D721Med (cell line): ENCODE measurements at places on chromosomes 11 and 22.

- no peak for DNase-seq
These were observed 22.1 kb upstream of the IGLL5 start for GRCh38 chr22:22865311-22866072.

- no peak for DNase-seq
These were observed 1.7 kb upstream of the LARGE2 start for GRCh38 chr11:45920531-45921477.

DNA sequence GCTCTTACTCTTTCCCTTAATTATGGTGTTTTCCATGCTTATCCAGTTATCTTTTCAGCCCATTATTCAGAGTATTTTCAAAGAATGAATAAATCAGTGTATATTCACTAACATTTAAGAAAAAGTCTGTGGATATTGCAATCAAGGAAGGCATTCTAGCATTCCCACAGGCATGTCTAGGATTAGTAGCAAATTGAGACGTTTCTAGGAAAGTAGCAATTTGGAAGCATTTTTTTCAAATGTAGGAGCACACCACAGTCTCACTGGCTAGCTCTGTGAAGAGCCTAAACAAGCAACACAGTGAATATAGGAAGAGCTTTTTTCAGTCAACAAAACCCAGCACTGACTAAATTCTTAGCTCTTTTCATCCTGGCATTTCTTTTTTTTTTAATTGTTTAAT is 65.4 kb downstream of the CCDC34 start:
- no peak for DNase-seq

- no peak for DNase-seq
These were observed 421.6 kb downstream of the METTL15 start for GRCh38 chr11:28529540-28530410.

- no peak for DNase-seq
These were observed 67.8 kb upstream of the CSNK2A3 start for GRCh38 chr11:11420899-11421285.

GRCh38 chr22:31102441-31103081 is 4.8 kb downstream of the SELENOM start:
- no peak for DNase-seq

DNA sequence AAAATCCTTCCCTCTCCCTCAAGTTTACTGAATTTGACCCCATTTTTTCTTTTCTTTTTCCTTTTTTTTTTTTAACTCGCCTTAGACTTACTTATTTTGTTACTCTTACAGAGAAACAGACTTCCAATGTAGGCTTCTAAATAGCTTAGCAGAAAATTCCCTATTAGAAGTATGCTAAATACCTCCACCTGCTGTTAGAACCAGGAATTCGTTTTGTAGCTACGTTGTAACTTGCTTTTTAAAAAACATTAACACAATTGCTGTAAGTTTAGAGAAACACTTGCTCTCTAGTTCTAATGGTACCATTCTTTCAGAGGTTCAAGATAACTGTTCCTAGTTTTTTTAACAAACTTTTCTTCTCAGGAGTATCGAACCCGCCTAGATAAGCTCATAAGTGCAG is 324.2 kb downstream of the DCDC1 start:
- no peak for DNase-seq

DNA sequence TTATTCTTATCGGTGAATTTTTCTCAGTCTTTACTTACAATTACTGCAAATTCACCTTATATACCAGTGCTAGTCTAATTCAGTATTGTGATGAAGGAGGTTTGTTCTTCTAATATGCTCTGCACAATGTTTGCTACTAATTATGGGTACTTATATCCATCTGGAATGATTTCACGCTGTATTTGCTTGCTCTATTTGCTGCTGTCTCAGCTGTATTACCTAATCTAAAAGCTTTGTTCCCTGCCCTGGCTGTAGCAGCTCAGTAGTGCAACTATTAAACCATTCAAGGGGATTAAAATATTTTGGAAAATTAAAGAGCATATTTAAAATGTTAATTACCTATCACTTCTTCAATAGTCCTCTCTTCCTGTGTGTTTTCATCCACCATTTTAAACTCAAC is 375.3 kb downstream of the LUZP2 start:
- no peak for DNase-seq

GRCh38 chr11:118660681-118661424 is 18.6 kb downstream of the TREH start:
- DNase-seq: no peak

GRCh38 chr22:31680861-31681341 is 18.9 kb upstream of the PISD start:
- no peak for DNase-seq

- DNase-seq: no peak
These were observed 971.8 kb upstream of the TENM4 start for GRCh38 chr11:80412604-80413003.

DNA sequence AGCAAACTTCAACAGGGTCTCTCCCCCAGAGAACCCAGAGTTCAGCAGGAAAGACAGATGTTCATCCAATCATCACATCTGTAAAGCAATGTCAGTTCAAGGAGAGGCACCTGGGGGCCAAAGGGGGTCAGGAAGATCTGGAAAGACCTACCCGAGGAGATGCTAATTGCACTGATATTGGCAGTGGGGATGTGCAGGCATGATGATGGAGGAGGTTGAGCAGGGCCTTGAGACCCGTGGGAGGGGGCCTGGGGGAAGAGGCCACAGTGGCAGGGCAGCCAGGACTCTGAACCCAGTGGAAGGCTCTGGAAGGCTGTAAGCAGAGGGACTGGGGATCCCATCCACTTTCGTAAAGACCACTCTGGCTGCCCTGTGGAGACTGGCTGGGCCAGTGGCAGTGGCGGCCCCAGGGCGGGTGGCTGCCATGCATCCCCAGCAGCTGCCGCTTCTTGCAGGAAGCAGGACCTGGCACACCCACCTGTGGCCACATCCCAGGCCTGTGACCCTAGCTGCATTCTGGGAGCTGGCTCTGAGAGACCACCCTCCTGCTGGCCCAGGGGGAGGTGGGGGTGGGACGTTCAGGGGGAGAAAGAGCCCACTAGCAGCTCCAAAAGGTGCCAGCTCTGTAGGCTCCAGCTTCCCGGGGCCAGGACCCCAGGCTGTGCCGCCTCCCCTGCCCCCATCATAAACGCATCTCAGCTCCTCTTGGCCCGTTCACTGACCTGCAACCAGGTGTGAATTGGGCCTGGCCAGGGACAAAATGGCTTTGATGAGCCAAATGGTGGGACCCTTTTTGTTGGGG is 59.9 kb upstream of the FGF3 start:
- no peak for DNase-seq

DNA sequence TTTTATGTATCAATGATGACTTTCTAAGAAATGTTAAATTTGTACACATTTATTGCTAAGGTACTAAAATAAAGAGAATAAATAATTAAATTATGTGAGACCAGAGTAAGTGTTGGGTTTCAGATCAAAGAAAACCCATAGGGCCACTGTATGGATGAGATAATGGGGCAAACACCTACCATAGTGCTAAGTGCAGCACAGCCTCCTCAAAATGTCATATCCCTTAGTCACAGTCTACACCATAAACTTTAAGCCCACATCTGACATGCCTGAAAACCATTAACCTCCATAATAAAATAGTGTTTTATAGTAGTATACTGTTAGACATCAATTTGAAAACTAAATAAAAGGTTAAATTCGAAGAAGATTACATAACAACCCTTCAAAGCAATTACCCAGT is 37.5 kb downstream of the SESN3 start:
- no peak for DNase-seq

GRCh38 chr22:21970037-21970799 is 12.4 kb downstream of the TOP3B start:
- no peak for DNase-seq

- DNase-seq: peak; percentile 18
These were observed 14.0 kb upstream of the PAX6 start for GRCh38 chr11:31824879-31825837.

DNA sequence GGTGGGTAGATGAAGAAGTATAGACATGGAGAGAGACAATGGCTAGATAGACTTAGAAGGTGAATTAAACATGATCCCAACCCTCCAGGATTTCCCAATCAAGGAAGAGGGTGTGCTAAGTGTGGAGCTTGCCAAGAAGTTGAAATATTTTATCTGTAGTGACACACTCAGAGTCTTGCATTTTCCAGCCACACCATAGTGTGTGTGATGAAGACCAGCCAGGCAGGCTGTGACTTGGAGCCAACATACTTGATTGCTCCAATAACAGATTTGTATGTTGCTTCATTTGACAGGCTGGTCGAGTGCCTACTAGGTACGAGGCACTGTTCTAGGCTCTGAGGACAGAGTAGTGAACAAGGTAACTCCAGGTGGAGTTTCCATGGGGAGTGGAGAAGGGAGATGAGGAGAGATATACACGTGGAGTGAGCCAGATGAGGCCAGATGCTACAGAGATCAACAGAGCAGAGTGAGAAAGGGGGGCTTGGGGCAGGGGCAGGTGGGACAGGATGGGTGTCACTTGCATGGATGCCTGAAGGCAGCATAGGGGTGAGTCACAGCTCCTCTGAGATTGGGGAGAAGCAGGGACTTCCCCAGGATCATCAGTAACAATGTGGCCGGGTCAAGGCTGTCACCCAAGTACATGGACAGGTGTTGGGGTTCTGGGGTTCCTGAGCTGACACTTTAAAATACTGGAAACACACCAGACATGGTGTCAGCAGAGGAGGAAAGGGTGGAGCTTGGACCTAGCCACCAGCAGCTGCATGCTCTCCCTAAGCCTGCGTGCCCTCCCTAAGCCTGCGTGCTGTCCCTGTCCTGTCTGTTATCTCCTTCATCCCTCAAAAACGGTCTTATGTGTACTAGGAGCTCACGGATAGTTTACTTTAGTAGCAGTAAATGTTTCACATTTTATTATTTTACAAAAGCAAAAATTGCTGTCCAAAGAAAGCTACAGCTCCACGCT is 23.6 kb downstream of the PDGFB start:
- no peak for DNase-seq

- DNase-seq: no peak
These were observed 12.9 kb downstream of the ROBO3 start for GRCh38 chr11:124877910-124878758.

GRCh38 chr22:44623771-44624510 is 78.1 kb upstream of the PRR5 start:
- no peak for DNase-seq

DNA sequence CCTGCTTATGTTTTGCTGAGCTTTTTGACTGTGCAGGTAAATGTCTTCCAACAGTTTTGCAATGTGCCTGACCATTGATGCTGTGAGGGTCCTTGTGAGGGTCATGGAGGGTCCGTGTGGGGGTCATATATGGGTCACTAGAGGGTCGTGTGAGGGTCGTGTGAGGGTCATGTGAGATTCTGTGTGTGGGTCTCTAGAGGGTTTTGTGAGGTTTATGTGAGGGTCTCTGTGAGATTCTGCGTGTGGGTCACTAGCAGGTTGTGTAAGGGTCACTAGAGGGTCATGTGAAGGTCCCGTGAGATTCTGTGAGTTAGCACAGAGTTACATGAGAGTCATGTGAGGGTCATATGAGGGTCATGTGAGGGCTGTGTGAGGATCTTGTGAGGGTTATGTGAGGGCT is 263.9 kb upstream of the B3GAT1 start:
- DNase-seq: no peak

- no peak for DNase-seq
These were observed 46.9 kb upstream of the TUB start for GRCh38 chr11:8034106-8034585.

GRCh38 chr11:56845121-56845732 is 96.7 kb upstream of the OR9G4 start:
- DNase-seq: no peak

GRCh38 chr22:19654338-19654987 is 59.8 kb upstream of the SEPTIN5 start:
- DNase-seq: no peak

DNA sequence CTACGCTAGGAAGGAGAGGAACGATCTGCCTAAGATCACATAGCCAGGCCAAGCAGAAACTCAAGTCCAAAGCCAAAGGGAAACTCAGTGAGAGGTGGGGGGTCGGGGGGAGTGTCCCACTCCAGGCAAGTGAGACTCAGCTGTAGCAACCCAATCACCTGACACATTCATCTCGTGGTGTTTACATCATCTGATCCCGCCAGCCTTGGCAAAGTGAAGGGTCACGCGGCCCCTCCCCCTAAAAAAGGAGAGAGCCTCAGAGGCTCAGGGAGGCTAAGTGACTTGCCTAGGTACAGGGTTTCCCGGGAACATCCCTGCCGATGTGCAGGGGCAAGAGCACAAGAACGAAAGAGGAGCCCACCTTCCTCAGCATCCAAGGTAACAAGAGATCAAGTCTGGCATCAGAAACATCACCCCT is 21.5 kb downstream of the MYH9 start:
- DNase-seq: no peak

DNA sequence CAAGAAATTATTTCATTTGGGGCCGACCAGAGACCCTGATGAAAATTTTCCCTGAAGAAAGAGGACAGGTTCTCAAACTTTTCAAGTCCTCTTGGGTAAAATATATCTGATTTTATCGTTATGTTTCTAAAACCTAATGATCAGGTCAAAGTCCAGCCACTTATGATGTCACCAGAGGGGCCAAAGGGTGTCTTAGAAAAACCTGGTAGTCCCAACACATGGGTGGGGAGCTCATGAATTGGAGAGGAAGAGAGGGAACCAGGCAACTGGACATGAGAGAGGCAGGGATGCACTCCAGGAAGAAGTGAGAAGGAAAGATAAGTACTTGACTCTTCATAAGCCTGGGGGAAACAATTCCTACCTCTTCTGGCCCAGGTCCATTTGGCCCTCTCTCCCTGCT is 9.2 kb downstream of the SLC5A1 start:
- DNase-seq: no peak

DNA sequence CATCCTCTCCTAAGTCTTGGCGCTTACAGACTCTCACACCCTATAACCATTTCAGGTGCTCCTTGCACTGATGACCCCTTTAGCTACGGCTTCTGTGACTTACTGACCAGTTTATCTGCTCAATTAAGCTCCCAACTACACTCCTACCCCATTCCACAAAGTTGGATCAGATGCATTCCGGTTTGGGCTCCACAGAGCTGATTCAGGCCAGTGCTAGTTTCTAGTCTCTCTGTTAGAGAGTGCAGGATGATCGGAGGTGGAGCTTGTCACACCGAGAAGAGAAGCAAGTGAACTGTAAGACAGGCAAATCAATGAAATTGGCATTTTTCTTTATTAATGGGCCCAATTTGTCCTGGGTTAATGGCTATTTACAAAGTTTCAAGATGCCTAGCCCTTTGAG is 436.8 kb upstream of the CADM1 start:
- DNase-seq: no peak

- no peak for DNase-seq
These were observed 2.3 kb upstream of the SLC25A1 start for GRCh38 chr22:19180740-19181410.

GRCh38 chr22:38401336-38402084 is 53.5 kb downstream of the KCNJ4 start:
- DNase-seq: no peak
